Fibroblast of pulmonary artery (primary cell): ENCODE measurements at places on chromosomes 4 and X.
A peak's percentile ranks its signal among the peaks of the same experiment; 100 is the strongest.

- DNase-seq: peak; percentile 1
Measured at GRCh38 chrX:80174925-80175574, 160.5 kb downstream of the TBX22 start.

- DNase-seq: no peak
Measured at GRCh38 chr4:7647186-7647585, 212.5 kb upstream of the PSAPL1 start.

DNA sequence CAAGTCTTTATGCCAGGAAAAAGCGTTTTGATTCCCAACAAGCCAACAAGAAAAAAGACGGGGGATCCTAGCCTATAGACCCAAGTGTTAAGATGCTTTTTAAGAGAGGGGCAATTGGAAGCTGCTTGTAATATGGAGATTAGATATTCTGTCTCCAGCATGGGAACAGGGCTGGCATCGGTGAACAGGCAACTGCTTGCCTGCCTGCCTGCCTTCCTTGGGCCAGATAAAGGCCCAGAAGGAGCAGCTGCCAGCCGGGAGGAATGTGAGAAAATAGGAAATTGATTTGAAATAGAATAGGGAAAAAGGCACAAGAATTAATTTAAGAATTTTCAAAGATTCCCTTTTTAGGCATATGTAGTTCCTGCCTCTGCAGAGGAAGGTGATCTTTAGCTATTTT, 192.2 kb downstream of the TENM3 start:
- no peak for DNase-seq

GRCh38 chr4:107831140-107831539, 6.4 kb downstream of the SGMS2 start:
- DNase-seq: no peak

- DNase-seq: no peak
Measured at GRCh38 chr4:130600706-130601105, 1504.8 kb downstream of the C4orf33 start.

DNA sequence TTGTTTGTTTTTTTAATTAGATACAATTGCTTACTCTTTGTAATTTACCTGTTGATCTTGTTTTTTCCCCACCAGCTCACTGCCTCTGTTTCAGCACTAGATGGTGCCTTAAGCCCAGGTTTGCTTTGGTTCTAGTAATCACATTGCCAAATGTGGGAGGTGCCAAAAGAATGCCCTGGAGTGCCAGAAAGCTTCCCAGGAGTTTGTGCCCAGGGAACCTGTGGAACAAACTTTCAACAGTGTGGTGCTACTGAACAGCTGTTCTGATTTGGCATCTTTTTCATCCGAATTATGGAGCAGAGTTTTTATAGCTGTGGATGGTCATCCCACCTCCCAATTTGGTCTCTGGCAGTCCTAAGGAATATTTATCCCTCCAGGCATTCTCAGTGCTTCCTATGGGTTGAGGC, 1000.7 kb downstream of the STIM2 start:
- peak; percentile 60 for DNase-seq

DNA sequence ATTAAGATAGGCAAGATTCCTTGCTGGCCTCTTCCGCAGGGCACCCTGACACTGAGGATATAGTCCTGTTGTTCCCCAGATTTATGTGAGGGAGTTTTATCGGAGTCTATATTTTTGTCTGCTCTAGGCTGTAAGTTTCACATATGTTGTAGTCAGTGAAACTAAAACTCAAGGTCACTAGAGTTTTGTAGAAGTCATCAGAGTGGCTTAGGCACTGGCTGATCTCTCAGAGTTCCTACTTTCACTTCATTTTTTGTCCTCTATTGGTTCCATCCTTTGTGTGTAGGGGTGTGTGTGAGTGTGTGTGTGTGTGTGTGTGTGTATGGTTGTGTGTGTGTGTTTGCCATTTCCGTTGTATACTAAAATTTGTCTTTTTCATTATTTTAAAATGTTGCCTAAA, 577.5 kb downstream of the IQCM start:
- DNase-seq: no peak

DNA sequence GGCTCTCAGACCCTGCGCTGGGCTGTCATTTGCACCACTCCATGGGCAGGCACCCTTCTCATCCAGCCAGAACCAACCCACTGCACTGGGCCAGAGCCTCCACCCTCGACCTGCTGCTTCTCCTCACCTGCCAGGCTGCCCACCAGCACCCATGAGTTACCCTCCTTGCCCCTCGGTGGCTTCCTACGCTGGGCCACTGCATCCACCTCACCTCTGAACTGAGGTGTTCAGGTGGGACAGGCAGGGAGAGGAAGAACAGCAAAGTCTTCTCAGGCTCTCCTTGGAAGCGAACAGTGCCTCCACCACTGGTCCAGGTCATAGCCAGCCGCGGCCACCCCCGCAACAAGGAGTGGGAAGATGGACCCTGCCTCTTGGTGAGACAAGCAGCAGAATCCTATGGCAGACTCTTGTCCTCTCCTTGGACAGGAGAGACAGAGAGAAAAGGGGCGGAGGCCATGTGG, 32.4 kb upstream of the HMX1 start:
- no peak for DNase-seq

- peak; percentile 1 for DNase-seq
Measured at GRCh38 chrX:1178580-1179057, 33.8 kb downstream of the CRLF2 start.

DNA sequence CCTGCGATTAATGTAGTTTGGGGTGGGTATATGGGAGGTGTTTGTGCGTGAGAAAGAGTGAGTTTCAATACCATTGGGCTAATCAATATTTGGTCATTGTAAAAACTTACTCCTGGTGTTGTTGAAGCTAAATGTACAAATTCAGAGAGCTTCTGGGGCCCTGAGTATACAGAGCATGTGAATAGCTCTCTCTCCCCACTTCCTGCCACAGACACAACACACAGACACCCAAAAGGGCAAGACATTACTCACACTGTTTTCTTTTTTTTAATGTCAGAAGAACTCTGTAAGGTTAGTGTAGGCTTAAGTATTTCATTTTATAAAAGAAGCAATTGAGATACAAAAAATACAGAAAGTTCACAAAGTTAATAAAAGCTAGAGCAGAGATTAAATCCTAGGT, 151.3 kb upstream of the KCNIP4 start:
- DNase-seq: peak; percentile 24

- no peak for DNase-seq
Measured at GRCh38 chrX:110114260-110114776, 111.4 kb downstream of the TMEM164 start.
